Activated CD4-positive, alpha-beta memory T cell treated with anti-CD3 and anti-CD28 coated beads, Interleukin-2, amount 10 ng/mL, durations not matched to agents 7 days and 5 days (primary cell): ENCODE measurements at places on chromosomes 5 and 9. TPM values are rescaled to one million over a fixed set of nuclear protein-coding genes. Genes with fewer than 3 reads are reported as not detected.

EPB41L4B gene
- total RNA-seq: 0.08 TPM

PCDHA10 gene
- total RNA-seq: not detected

TAF1L gene
- total RNA-seq: not detected

PCDHA4 gene
- total RNA-seq: not detected

PRR16 gene
- total RNA-seq: not detected

NR5A1 gene
- total RNA-seq: not detected

CTXN3 gene
- not detected for total RNA-seq

SPINK4 gene
- total RNA-seq: not detected

DNA sequence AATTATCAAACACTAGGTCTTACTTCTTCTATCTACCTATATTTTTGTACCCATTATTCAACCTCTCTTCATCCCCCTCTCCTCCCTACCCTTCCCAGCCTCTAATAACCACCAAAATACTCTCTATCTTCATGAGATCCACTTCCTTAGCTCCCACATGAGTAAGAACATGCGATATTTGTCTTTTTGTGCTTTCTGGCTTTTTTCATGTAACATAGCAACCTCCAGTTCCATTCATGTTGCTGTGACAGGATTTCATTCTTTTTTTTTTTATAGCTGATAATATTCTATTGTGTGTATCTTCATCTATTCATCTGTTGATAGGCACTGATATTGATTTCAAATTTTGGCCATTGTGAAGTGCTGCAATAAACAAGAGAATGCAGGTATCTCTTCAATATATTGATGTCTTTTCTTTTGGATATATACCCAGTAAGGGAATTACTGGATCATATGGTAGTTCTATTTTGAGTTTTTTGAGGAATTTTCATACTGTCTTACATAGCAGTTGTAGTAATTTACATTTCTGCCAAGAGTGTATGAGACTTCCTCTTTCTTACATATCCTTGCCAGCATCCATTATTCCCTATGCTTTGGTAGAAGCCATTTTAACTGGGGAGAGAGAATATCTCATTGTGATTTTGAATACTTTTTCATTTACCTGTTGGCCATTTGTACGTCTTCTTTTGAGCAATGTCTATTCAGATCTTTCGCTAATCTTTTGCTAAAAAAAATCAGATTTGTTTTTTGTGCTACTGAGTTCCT, 156.8 kb downstream of the DCP2 start:
- H3K27ac ChIP-seq: no peak overlapping the region
- peaks cover 4% of the 10 kb centered on the region for H3K36me3 ChIP-seq
- no peak for DNase-seq
- H3K4me1 ChIP-seq: no peaks in the 10 kb centered on the region

DNA sequence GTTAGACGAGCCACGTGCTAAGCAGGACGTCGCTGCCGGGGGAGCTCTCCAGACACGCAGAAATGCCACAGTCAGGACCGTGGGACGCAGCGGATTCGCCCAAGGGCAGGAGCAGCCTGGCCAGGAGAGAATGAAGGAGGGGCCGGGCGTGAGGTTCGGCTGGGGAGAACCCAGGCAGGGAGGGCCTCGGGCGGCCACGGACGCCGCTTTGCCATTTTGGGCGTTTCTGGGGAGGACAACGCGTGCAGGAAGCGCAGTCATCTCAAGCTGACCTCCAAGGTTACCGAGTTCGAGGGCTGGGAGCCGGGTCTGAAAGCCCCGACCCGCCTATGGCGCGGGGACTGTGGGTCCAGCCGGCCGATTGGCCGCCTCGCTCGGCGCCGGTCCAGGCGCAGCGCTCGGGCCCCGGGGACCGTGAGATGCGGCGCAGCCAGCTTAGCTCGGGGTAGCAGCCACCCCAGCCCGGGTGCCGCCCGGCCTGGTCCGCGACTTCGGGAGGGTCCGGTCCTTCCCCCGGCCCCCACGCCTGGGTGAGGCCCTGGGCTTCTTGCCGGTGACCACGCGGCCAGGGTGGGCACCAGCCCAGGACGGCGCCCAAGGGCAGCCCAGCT, 760 bp upstream of the MAN1B1 start:
- peaks cover 43% of the 10 kb centered on the region for H3K4me1 ChIP-seq
- H3K27ac ChIP-seq: peak overlapping the region; percentile 85
- H3K4me3 ChIP-seq: peak overlapping the region; percentile 83
- H3K27me3 ChIP-seq: no peaks in the 10 kb centered on the region

GRCh38 chr5:1999794-2000193, 117.1 kb upstream of the IRX4 start:
- H3K4me1 ChIP-seq: peaks cover 4% of the 10 kb centered on the region
- no peaks in the 10 kb centered on the region for H3K27me3 ChIP-seq
- H3K36me3 ChIP-seq: no peaks in the 10 kb centered on the region
- no peak overlapping the region for H3K4me3 ChIP-seq
- DNase-seq: no peak
- H3K27ac ChIP-seq: no peak overlapping the region

GRCh38 chr9:20384642-20385041, 237.7 kb downstream of the MLLT3 start:
- no peak overlapping the region for H3K27ac ChIP-seq
- H3K4me3 ChIP-seq: no peak overlapping the region

GRCh38 chr5:78823196-78823595, 161.9 kb downstream of the ARSB start:
- no peaks in the 10 kb centered on the region for H3K4me1 ChIP-seq
- no peak overlapping the region for H3K4me3 ChIP-seq
- no peak for DNase-seq
- H3K27ac ChIP-seq: no peak overlapping the region
- peaks cover 13% of the 10 kb centered on the region for H3K36me3 ChIP-seq

DNA sequence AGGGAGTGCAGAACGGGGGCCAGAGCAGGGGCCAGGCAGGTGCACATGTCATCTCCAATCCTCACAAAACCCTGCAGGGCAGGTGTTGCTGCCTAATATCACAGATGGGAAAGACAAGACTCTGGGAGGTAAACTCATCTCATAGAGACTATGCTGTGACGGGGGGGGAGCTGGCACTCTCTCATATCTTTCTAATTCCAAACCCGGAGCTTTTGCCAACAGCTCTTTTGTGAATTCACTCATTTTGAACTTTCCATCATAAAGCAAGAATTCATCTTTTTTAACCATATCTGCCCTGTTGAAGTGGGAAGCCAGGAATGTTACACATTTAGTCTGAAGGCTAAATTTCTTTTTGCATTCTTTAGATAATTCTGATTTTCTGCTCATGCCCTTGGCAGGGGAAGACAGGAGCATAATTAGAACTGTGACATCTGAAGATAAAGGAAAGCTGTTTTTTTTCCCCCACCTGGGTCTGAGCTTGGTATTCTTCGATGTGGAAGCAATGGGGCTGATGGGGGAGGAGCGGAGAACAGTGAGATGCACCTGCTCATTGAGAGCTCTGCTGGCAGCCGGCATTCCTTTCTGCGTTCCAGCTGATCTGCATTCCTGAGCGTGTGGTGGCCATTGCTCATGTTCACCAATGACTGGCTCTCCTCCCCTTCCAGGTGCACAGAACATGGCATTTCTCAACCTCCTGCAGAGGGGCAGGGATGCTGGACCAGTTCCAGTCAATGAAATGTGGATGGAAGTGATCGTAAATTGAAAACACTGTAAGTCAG, 159.2 kb downstream of the NSG2 start:
- no peak overlapping the region for H3K4me3 ChIP-seq
- H3K36me3 ChIP-seq: no peaks in the 10 kb centered on the region

DNA sequence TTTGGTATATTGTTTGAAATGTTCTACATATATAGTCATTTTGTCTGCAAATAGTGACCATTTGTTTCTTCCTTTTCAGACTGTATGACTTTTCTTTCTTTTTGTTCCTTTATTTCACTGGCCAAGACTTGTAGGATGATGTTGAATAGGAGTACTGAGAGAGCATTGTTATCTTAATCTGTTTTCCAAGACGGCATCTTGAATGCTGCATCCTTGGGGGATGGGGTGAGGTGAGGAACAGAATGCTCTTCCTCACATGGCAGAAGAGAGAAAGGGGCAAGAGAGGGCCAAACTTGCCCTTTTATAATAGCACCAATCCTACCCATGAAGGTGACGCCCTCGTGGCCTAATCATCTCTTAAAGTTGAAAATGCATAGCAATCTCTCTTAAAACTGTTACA, 3.7 kb upstream of the ZNF510 start:
- peaks cover 12% of the 10 kb centered on the region for H3K36me3 ChIP-seq
- H3K27me3 ChIP-seq: no peaks in the 10 kb centered on the region
- no peak for DNase-seq
- no peak overlapping the region for H3K4me3 ChIP-seq
- peaks cover 25% of the 10 kb centered on the region for H3K4me1 ChIP-seq
- H3K27ac ChIP-seq: no peak overlapping the region

GRCh38 chr9:118618849-118619248, 750.4 kb downstream of the BRINP1 start:
- H3K27ac ChIP-seq: no peak overlapping the region
- no peaks in the 10 kb centered on the region for H3K27me3 ChIP-seq
- no peak overlapping the region for H3K4me3 ChIP-seq
- no peaks in the 10 kb centered on the region for H3K36me3 ChIP-seq
- H3K4me1 ChIP-seq: no peaks in the 10 kb centered on the region
- DNase-seq: no peak
